ENCODE measurements at places on chromosomes 2 and 18.

- DNase-seq: no peak
Measured at GRCh38 chr2:69034845-69035244, 21.9 kb downstream of the ANTXR1 start.

DNA sequence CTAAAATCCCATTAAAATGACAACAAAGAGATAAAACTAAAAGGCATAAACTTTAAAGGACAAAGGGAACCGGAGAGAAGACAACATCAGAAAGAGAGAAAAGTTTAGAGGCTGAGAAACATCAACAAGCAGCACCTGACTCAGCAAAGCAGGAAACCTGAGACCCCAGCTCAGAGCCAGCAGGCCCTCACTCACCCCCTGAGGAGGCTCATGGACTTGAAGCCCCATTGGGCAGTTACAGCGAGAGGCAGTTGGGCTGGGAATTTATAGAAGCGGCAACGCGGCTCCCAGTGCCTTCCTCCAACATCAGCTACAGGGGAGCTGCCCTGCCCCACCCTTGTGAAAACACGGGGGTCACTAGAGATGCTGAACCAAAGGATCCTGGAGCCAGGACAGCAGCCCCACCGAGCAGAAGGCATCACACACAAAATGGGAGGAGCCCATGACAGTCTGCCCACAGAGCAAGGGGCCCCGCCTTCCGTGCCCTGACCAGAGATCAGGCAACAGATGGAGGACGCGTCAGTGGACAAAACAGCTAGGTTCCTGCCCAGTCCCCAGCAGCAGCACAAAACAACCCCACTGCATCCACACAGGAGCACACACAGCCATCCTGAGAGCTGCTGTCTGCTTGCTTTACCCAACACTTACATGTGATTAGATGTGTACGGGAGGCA lies 52.7 kb downstream of the CMPK2 start:
- no peak for DNase-seq

DNA sequence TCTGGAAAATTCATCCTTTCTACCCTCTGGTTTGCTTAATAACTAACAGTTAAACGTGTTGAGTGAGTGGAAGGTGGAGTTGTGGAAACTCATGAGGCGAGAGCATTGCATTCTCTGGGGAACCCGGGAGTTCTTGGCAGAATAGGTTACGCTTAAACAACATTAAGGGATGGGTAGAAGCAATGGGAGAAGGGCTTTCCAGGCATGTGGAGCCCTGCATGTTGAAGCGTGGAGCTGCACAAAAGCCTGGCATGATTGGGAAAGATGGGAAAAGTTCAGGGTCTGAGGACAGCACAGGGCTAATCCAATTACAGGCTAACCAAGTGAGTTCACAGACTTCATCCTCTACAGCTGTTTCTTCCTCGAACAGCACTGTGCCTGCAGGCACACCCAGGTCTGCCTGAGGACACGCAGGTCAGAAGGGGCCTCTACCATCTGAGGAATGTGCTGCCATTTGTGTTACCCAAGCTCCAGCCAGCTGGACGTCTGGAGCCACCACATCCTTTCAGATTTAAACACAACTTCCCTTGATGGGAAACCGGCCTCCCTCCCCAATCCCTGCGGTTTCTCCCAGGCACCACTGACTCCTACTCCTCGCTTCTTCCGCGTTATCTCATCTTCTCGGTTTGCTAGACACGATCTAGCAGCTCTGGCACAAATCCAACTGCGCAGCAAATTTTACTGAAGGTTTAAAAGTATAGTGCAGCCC lies 164.2 kb downstream of the ANTXR1 start:
- no peak for DNase-seq

DNA sequence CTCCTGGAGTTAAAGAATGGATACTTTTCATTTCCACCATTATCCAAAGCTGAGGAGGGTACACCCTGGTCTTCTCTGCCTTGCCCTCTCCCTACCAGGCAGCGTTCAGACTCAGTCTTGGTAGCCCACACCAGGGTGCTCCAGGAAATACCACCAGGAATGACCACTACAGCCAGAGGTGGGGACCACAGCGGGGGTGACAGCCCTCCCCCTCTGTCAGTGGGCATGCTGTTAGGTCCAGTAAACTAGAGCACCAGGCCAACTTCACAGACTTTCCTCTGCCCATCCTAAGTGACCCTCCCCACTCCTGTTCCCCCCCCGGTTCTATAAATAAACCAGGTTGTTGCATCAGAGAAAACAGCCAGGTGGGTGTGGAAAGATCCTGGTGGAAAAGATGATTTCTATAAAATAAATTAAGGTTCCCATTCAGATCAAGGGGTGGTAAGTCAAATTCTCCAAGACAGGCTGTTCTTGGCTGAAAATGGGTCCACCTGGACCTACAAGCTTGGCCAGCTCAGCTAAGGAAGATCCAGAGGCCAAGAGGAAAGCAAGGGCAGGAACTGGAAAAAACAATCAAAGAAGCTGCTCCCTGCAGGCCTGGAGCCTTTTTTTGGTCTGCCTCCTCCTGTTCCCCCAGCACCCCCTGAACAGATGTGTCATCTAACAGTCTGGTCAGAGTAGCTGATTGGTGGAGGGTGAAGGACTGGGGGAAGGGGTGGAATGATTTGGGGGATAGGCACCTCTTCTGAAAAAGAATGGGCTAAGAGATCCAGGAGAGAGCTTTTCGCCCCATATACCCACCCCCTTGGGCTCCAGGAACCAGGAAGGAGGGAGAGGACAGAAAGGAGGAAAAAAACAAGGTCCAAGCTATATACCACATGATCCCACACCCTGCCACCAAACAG lies 2.3 kb downstream of the RAB11FIP5 start:
- DNase-seq: no peak

GRCh38 chr2:186135686-186136085 lies 350.4 kb upstream of the ZC3H15 start:
- DNase-seq: no peak

- DNase-seq: no peak
Measured at GRCh38 chr2:86632672-86633071, 9.0 kb upstream of the RNF103 start.

- DNase-seq: no peak
Measured at GRCh38 chr2:170929686-170930050, 615 bp downstream of the GORASP2 start.

- DNase-seq: no peak
Measured at GRCh38 chr2:233764761-233765160, 4.7 kb downstream of the UGT1A1 start.

GRCh38 chr2:31137211-31138036 lies 816 bp downstream of the GALNT14 start:
- DNase-seq: no peak

GRCh38 chr2:56133931-56134629 lies 49.7 kb upstream of the CCDC85A start:
- no peak for DNase-seq

DNA sequence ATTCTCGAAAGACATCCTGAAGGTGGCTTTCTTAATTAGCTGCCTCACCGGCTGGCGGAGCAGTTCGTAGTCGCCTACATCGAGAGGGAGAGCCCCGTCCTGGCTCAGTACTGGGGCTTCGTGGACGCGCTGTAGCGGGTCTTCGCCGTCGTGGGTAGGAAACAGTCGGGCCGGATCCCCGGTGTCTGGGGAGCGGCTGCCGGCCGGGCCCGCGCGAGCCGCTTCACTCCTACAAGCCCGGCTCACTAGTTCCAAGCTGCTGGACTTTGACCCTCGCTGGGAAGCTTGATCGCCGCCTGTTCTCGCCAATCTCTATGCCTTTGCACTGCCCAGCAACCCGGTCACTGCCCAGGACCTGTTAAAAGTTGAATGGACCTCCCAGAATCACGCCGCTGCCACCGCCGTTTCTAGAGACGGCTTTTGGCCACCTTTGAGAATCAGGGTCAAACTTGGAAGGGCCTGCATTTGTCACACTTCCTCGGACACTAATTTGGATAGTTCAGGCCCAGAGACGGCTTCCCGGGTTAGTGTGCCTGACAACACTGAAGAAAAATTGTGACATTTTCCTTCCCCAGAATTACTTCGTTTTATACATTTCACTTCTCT lies 41.4 kb upstream of the AKAIN1 start:
- DNase-seq: peak; percentile 8

DNA sequence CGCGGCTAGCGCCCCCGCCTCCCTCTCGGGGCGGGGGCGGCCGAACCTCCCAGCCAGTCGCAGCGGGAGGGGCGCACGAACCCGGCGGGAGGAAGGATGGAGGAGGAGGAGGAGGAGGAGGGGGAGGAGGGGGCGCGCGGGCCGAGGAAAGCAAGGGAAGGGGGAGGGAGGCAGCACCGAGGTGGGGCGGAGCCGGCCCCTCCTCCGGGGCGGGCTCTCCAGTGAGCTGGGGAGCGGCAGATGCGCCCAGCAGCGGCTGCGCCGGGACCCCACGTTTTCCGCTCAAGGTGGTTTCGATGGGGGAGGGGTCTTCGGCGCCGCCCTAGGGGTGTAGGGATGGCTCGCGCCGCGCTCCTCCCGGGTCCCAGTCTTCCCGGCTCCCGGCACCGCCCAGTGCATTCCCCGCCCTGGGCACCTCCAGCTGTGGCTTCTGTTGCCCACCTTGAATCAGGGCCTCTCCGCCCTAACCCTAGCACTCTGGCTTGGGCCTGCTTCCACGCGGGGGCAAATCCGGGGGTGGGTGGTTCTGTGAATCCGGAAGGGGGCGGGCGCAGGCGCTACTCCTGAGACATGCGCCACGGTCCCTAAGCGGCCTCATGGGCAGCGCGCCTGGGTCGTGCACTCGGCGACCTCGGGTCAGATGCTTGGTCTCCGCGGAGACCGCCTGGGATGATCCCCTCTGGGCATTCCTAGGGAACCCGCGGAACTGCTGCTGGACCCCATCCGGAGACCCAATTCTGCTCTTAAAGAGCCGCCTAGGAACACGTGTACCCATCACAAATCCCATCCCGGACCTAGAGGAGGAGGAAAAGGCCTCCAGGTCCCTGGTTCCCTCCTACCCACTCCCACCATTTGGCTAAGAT lies at the start of gene FBXO41:
Gene FBXO41 (minus strand): TSS at position 183 of the 863 bp plus-strand sequence. CDS start 14,848 bp downstream, outside the sequence.
- peak; percentile 86 for DNase-seq

DNA sequence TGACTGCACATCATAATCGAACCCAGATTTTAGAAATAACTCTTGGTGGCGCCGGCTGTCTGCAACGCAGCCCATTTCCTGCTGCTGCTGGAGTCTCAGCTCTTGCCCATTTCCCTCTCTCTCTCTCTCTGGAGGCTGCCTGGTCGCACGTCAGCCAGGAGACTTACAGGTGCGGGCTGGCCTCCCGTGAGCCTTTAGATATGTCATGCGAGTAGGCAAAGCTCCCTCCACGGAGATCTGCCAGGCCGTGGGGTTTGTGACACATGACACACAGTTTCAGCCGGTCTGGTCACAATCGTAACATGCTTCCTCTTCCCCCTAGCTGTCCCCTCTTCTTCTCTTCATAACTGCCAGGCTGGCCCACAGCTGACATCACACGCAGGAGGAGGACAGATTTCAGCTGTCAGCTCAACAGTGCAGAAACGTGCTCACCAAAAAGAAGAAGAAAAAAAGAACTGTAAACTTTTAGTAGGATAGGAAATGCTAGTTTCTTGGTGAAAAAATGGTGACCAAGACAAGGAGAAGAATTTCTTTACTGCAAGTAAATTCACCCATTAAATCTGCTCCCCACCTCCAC lies 489.3 kb downstream of the ZNF516 start:
- no peak for DNase-seq

DNA sequence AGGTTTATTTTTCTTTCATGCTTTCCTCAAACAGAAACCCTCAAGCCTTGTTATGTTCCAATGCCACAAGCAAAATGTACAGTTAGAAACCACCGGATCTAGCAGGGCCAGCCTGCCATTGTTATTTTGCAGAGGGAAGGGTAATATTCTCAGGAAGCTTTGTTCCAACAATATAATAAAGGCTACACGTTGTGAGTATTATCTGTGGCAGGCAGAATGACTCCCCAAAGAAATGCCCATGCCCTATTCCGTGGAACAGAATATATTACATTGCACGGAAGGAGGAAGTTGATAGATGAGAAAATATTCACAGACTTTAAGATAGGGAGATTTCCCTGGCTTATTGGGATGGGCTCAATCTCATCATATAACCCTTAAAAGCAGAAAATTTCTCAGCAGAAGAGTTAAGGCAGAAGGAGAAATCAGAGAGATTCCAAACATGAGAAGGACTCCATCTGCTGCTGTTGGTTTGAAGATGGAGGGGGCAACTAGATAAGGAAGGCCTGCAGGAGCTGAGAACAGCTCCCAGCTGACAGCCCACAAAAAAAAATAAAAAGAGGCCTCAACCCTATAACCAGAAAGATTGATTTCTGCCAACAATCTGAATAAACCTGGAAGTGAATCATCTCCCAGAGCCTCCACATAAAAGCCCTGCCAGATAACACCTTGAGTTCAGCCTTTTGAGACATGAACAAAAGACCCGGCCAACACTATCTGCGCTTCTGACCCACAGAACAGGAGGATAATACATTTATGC lies 466.6 kb downstream of the LPIN1 start:
- DNase-seq: no peak

DNA sequence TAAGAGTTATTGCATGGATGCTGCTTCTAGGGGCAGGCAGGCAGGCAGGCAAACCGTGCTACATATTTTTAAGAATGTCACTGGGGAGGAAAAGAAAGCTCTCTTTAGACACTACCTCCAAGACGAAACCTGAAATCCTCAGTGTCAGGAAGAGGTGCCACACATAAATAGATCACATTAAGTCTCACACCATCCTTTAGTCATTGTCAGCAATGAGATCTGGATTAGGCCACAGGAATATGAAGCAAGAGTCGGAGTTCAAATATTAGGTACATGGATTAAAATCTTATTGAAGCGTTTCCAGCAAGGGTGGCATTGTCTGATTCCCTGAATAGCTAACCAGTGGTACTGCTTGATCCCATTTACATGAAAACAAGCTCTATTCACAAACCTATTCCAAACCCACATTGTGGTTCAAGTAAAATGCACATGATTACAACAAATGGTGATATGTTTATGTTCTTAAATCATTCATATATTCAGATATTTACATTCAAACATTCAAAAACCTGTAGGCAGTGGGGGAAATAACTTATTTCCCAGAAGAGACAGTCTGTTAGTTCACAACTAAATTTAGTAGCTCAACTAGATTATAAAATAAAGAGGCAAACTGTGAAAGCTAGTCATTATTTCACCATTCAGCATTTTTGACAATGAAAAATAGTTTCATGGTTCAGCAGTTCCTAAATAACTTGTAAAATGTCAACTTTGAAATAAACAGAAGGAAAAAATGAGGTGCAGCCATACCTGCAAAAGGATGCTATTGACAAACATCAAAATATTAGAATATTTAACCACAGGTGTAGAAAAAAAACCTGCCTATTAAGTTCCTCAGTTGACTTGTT lies 195.4 kb upstream of the SIX3 start:
- no peak for DNase-seq

DNA sequence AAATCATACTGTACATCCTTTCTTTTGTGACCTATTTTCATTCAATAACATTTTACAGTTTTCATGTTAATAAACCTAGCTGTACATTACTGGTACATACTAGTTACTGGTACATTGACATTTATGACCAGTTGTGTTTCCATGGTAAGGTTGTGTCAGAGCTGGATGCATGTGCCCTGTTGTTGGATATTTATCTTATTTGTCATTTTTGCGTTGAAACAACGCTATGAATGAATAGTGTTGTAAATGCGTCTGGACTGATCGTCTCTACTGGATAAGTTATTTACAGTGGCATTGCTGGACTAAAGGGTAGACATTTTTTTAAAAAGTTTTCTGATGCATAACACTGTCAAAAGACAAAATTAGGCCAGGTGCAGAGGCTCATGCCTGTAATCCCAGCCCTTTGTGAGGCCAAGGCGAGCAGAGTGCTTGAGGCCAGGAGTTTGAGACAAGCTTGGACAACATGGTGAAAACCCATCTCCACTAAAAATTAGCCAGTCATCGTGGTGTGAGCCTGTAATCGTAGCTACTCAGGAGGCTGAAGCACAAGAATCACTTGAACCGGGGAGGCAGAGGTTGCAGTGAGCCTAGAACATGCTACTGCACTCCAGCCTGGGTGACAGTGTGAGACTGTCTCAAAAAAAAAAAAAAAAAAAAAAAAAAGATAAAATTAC lies 40.2 kb downstream of the MCFD2 start:
- DNase-seq: no peak

Measured in GM19239 (cell line).